Stimulated activated CD8-positive, alpha-beta memory T cell treated with anti-CD3 and anti-CD28 coated beads, Interleukin-7, amount 100 ng/mL, for 1 hour (primary cell): ENCODE measurements at places on chromosomes 7 and 10.
A peak's percentile ranks its signal among the peaks of the same experiment; 100 is the strongest.

DNA sequence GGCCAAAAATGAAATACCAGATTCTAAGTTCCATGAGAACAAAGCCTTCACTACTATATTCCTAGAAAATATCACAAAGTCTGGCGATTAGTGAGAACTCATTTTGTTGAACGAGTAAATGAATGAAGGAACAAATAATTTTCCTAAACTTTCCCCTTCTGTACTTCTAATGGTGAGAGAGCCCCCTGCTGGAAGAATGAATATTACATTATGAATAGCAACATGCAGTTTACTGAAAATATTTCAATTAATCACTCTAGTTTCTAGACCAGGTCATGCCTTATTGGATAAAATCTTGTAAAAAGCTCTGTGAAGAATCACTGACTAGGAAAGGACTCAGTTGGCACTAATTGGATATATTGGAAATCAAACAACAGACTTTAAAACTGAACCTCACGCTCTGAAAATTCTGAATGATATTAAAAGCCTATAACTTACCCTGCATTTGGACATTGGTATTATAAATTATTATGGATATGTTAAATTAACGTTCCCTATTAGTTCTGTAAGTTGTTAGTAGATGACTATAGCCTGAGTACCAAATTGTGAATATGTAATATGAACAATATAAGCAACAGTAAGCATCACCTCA lies 32.4 kb upstream of the MTPN start:
- no peak for DNase-seq

DNA sequence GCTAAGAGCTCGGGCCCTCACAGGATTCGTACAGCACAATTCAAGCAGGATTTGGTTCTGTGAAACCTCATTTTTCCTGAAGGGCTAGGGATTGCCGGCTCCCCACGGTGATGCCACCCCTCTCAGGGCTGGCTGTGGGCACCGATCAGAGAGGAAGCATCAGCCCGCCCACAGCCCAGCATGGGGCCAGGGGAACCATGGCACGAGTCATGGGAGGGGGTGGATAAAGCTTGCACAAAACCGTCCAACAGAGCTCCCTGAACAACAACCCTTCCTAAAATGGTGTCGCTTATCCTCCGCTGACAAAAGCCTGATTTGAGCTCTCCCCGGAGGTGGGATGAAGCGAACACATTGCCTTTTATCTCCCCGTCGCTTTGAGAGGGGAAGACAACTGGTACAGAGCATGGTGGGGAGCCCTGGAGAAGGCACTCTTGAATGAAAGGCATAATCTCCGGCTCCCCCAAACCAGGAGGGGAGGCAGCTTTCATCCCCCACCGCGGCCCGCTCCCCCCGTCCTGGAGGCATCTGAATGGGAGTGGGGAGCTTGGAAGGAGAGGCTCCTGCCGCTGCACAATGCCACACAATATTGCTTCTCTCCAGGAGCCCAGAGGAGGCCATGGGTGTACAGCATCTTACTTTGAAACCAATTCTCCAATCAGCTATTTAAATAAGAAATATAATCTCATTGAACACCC lies 144.0 kb downstream of the RPS24 start:
- no peak for DNase-seq

- no peak for DNase-seq
These were observed 281.6 kb upstream of the ZMIZ1 start for GRCh38 chr10:78787125-78787524.

GRCh38 chr7:74569501-74570075 lies 87.9 kb upstream of the GTF2I start:
- no peak for DNase-seq

GRCh38 chr7:132077971-132078685 lies 498.1 kb downstream of the PLXNA4 start:
- DNase-seq, result no peak

DNA sequence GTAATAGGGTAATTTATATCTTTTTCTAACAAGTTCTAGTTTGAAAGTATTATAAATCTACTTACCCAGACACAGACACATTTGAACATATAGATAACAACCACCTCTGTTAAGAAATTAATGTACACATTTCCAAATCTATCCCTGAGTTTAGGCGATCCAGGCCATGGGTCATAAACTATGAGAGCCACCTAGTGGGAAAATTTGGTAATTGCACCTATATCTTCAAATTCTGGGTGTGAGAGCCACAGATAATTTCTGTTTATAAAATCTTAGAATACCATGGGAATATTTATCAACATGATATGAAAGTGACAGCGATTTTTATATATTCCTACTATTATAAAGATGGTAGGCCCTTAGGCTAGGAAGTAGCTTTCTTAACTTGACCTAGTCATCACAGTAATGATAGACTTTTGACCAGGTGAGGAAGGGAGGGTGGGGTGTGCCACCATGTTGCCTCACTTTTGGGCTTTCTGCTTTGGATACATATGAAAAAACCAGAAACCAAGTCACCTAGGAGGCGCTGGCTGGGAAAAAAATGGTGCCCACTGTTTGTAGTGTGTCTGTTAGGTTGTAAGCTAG lies 8.0 kb upstream of the EPHA1 start:
- DNase-seq, result no peak

- peak; percentile 31 for DNase-seq
These were observed 31.2 kb downstream of the ZNF467 start for GRCh38 chr7:149742075-149742701.
